ENCODE measurements at places on chromosomes 2 and 18.

DNA sequence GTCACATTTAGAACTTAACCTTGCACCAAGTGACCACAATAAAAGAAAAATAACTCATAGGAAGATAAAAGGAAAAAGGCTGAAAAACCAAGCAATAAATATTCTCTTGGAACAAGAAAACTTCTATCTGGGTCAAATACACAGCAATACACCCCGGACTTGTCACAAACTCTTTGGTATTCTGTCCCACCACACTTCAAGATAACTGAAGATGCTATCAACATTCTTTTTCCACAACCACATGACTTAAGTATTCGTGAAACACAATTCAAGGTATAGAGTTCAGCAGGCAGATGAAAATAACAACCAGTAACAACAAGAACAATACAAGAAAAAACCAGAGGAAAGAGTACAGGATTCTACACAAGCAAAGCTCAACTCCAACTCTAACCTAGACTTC is 18.0 kb downstream of the MBD2 start:
- DNase-seq, result no peak

- DNase-seq, result no peak
Measured at GRCh38 chr2:124480958-124481357, 455.9 kb downstream of the CNTNAP5 start.

GRCh38 chr2:47145466-47145865 is 9.6 kb downstream of the STPG4 start:
- DNase-seq, result no peak

GRCh38 chr2:36584148-36584794 is 13.7 kb downstream of the FEZ2 start:
- DNase-seq, result no peak

- DNase-seq, result no peak
Measured at GRCh38 chr2:24021122-24021998, 11.5 kb downstream of the MFSD2B start.

GRCh38 chr2:102050854-102051391 is 59.2 kb downstream of the IL1R2 start:
- DNase-seq, result no peak

DNA sequence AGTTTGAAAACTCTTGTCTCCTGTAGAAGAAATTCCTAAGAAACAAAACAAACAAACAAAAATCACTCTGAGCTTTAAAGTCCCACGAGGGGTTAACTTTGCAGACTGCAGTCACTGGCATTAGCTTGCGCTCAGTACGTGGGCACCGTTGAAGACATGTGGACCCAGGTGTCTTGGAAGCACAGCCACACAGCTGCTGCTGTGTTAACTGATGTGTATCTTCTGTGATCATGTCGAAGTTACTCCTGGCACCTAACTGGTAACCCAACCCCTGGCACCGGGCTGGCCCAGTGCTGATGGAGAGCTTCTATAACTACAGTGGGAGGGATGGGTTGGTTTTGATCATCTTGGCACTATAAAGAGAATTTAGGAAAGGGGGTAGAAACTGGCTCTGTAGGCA is 51.6 kb upstream of the FHL2 start:
- no peak for DNase-seq

DNA sequence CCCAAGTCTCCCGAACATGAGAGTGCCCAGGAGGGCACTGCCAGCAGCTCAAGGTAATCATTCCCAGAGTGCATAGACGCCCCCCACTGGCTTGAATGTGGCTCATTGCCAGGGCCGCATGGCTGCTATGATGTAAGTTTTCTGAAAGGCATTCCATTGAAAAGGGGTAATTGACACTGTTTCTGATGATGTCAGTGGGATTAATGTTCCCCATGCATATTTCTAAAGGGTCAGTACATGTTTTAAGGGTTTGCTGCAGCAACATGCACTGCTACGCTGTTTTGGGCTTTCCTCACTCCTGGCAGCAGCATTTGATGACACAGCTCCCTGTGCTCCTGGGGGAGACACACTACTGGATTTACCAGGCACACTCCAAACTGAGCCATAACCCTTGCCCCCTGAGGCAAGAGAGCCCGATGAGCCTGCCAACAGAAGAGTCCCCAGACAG is 36.7 kb downstream of the KIAA2012 start:
- DNase-seq, result no peak

DNA sequence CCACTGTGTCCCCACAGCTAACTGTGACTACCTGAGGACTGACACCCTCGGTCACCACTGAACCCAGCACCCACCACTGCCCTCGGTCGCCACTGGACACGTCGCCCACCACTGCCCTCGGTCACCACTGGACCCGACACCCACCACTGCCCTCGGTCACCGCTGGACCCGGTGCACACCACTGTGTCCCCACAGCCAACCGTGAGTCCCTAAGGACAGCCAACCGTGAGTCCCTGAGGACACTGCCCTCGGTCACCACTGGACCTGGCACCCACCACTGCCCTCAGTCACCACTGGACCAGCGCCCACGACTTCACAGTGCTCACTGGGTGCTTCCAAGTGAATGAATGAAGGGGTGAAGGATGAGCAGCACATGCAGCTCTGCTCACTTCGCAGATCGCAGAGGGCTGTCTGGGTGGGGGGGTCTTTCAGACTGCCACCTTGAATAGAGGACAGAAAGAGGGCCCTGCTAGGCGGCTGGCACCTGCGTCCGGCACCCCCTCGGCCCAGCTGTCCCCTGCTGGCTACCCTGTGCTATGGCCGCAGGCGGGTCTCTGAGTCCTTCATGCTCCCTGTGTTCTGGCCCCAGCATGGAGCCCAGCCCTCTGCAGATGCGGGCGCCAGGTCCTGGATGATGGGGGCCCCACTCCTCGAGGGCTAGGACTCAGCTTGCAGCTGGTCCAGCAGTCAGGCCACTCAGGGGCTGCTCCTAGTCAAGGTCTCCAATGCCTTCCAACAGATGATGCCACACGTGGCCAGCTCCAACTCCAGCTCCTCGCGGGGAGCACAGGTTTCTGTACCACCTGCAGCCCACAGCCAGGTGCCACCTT is 51.4 kb upstream of the GPC1 start:
- no peak for DNase-seq

DNA sequence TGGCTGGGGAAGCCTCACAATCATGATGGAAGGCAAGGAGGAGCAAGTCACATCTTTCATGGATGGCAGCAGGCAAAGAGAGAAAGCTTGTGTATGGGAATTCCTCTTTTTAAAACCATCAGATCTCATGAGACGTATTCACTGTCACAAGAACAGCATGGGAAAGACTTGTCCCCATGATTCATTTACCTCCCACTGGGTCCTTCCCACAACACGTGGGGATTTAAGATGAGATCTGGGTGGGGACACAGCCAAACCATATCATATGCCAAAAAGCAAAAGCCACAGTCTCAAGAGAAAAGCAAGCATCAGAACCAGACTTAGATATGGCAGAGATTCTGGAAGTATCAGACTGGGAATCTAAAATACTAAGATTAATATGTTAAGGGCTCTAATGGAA is 30.0 kb upstream of the SCRN3 start:
- DNase-seq, result no peak

- no peak for DNase-seq
Measured at GRCh38 chr18:54147439-54147838, 77.0 kb downstream of the MBD2 start.

DNA sequence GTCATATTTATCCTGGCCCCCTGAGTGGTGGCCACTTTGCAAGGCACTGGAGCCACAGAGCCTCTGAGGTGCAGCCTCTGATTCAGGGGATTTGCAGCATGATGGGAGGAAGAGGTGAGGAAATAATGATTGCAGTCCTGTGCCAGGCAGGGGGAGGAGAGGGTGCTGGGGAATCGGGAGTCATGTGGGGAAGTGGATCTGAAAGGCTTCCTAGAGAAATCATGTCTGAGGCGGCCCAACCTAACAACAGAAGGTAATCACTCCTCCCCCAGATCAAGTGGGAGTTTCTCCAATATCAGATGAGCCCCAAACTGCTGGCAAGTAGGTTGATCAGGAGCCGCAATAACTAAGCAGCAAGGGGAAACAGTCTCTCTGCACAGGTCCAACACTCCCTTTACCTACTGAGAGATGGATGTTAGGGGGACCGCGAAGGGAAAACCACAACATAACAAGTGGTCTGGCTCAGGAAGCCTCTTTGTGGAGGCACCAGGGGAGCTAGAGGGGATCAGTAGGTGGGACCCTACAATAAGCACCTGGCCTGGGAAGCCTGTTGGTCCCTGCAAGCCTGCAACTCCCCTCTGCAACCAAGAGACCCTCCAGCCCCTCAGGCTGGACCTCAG is 71.8 kb upstream of the NPAS2 start:
- DNase-seq, result no peak

DNA sequence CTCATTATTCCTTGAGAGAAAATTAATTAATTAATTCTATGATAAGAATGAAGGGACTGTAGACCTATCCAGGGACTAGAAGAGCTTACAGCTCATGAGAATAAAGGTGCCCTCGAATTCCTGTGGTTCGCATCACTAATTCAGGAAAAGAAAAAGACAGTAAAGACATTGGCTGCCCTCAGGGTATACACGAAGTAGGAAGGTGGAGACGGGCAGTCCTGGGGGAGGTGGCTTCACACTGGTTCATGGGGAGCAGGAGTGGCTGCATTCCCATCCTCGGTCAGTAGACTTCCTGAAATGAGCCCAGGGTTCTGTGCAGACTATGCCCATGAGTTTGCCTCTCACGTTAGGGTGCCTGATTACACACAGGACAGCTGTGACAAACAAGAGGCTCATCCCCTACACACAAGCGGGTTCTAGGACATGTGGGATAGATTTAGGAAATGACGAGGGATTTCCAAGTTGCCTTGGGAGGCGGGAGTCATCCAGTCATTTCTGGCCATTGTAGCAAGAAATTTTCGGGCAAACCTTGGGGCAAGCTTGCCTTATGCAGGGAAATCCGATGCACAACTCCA is 282.2 kb downstream of the CYP26B1 start:
- DNase-seq, result no peak

DNA sequence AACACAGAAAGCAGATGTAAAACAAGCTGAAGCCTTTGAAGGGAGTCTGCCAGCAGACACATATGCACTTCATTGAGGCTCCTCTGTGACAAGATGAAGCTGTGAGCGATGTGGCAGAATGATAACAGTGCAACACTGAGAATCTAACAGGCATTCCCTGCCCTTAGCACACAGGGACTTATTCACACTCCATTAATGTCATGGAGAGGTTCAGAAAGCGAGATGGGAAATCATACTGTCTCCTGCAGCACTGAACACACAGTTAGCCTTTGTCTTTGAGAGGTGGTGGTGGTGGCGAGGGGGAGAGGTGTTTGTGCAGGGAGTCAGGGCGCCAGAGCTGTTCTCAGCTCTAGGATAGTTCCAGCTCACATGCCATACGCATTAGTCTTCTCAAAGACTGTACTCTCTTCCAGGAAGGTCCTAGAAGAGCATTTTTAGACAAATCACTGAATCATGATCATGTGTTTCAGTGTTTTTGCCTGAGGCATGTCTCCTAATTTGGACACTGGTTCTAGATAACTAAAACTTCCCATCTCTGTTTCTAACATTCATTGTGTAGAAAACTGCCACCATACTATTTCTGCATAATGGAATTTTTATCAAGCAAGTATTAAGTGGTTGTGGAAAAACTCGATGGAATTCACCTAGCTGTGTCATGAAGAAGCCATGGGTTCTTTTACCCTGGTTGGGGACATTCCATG is 93.5 kb upstream of the ITGB6 start:
- no peak for DNase-seq

- DNase-seq, result no peak
Measured at GRCh38 chr2:31317396-31317795, 83.4 kb downstream of the EHD3 start.

DNA sequence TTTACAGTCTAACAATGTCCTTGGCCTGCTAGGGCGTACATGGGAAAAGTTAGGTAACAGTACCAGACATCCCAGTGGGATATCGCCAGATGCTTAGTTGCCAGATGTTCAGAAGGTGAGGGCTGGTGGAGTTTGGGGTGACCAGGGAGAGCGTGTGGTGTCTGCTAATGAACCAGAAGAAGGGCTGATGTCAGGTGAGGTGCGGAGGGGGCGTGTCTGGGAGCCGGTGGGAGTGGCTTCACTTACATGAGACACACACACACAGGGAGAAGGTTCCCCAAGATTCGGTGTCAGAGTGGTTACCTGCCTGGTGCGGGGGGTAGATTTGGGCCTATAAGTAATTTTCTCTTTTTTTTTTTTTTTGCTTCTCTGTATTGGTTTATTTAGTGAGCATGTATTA is 12.2 kb downstream of the RAB31 start:
- no peak for DNase-seq

GRCh38 chr18:21760321-21760720 is 19.7 kb downstream of the MIB1 start:
- no peak for DNase-seq

GRCh38 chr2:151410485-151410834 is 758 bp downstream of the RIF1 start:
- DNase-seq, result peak; percentile 23

- DNase-seq, result no peak
Measured at GRCh38 chr18:46910856-46911255, 6.5 kb downstream of the PIAS2 start.

DNA sequence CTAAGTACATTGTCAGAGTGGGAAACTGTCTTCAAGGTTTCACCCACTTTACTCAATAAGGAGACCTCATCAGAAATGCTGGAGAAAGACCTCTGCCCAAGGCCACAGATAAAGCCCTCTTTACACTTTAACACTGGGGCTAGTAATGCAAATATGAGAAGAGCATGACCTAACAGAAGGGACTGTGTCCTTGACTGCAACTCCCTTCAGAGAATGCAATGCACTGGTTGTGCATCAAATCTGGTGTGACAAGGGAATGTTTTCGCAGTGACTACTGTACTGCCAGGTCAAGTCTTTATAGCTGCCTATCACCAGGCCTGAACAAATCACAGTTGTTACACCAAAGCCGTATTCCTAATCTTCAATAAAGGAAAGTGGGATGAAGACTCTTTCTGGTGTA is 28.6 kb downstream of the CDH19 start:
- no peak for DNase-seq

DNA sequence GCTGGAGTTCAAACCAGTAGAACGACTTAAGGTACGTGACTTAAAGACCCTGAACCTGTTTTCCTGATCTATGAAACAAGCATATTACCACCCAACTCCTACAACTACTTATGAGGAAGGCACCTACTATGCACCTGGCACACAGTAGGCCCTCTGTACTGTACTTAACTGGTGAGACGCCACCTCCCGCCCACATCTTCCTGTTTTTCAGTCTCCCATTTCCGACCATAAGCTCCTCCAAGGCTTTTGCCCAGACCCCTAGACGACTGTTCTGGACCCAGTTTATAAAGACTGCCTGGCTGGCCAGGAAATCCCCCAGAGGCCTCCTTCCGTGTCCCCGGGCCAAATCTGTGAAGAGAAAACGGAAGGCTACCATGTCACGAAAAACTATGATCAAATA is 1.5 kb downstream of the GALNT14 start:
- DNase-seq, result no peak

GRCh38 chr18:79438898-79439627 is 43.3 kb downstream of the NFATC1 start:
- no peak for DNase-seq

All from H54 (cell line).